ENCODE measurements at places on chromosomes 2 and 18.

GRCh38 chr2:30626397-30626796 is 179.4 kb downstream of the LCLAT1 start:
- no peak for DNase-seq

- no peak for DNase-seq
Measured at GRCh38 chr18:75809151-75809925, 381.8 kb upstream of the SMIM21 start.

- DNase-seq: no peak
Measured at GRCh38 chr2:20666304-20667150, at the start of gene GDF7. TSS of gene GDF7 (plus strand) at chr2:20667144. CDS start at chr2:20667240, 96 bp downstream.

- DNase-seq: no peak
Measured at GRCh38 chr2:158197940-158198339, 96.3 kb downstream of the UPP2 start.

DNA sequence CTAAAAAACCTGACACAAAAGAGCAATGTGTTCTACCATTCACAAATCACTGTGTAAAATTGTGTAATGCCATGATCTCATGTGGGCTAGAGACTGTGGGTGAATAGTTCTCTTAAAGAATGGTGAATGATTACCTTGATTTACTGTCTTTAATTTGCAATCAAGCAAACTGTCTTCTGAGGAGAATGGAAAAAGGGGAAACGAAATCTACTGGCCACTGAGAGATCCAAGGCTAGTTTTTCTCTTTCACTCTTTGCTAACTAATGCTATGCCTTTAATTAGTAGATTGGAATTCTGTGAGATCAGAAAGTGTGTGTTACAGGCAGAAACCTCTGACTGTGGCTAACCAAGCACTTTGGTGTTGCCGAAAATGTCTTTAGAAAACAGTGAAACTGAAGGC is 422.7 kb downstream of the TGIF1 start:
- DNase-seq: no peak

DNA sequence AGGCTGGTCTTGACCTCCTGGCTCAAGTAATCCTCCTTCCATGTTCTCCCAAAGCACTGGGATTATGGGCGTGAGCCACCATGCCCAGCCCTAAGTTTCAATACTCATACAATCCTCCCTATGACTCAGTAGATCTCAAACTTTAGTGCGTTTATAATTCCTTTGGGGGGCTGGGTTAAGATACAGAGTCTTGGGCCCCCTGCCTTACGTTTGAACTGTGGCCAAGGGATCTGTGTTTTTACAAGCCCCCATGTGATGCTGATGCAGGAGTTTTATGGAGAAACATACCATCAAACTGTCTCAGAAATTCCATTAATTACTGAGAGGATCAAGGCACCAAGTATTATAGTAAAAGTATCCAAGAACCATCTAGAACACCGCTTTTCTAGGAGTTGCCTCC is 38.2 kb upstream of the FAM136A start:
- DNase-seq: no peak

GRCh38 chr2:156657809-156658208 is 221.6 kb downstream of the GPD2 start:
- no peak for DNase-seq

DNA sequence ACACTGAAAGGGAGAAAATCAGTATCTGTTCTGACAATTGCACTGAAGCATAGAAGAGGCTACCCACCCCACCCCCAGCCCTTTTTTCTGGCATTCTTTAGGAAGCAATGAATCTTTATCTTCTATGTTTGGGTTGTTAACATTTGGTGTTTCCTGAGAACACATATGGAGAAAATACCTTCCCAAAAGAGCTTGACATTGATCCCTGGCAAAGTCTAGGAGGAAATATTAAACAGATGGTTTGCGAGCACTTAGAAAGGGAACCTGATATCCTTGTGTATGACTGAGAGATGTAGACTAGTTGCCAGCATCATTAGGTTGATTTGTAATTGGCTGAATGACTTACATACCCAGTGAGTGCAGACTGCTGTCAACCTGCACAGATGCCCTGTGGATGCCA is 42.9 kb downstream of the DOK1 start:
- DNase-seq: no peak

GRCh38 chr2:134078354-134078753 is 175.5 kb upstream of the MGAT5 start:
- DNase-seq: no peak

DNA sequence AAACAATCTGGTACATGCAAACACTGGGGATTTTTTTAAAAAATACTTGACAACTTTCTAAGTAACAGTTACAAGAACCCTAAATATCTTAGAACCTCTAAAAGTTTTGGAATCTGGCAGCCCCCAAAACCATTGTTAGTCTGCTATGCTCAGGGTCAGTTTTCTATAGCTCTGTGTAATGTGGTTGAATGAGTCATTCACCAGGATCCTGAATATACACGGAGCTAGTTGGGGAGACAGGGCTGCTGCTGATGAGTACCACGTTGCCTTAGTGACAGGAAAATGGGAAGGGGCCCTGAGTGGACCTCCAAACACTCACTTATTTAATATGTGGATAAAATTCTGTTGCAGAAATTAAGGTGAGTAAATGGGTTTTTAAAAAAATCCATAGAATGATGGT is 36.9 kb upstream of the TANC1 start:
- DNase-seq: no peak

GRCh38 chr2:235940330-235940729 is 227.9 kb downstream of the GBX2 start:
- DNase-seq: peak; percentile 53

- DNase-seq: no peak
Measured at GRCh38 chr2:127735044-127735443, 33.7 kb downstream of the SFT2D3 start.

DNA sequence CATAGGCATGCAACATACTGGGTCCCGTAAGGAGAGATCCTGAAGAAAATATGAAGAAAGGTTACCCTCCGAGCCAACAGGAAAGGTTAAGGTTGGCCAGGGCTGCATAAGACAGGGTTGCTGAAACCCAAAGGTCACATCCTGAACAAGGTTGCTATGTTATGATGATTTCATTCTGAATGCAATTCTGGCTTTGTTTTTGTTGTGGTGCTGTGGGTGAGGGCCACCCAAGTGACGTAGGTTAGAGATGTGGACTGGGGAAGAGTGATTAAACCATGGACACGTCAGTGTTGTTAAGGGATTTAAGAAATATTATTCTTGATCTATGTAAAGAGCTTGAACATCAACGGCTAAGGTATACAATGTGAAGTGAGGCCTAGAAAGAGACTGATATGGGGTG is 60.0 kb downstream of the ZEB2 start:
- DNase-seq: no peak

DNA sequence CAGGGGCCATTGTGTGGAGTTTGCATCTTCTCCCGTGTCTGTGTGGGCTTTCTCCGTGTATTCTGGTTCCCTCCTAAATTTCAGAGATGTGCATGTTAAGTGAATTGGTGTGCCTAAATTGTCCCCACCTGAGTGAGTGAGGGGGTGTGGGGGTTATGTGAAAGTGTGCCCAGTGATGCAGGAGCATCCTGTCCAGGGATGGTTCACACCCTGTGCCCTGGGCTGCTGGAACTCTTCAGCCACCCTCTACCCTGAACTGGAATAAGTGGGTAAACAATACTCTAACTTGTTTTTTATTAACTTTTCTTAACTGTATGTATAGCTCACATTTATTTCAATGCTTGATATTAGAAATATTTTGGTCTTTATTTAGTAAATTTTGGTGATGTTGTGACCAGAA is 56.0 kb downstream of the UBE2E3 start:
- no peak for DNase-seq

DNA sequence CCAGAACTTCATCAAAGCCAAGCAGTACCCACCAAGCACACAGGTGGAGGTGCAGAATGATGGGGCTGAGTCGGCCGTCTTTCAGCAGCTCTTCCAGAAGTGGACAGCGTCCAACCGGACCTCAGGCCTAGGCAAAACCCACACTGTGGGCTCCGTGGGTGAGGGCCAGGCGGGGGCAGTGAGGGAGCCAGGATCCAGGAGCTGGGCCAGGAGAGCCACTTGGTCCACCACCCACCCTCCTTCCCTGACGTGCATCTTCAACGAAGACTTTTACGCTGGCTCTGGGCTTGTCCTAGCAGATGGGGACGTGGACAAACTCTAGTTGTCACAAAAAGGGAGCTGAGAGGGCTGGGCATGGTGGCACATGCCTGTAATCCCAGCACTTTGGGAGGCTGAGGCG is 11.8 kb downstream of the VIL1 start:
- no peak for DNase-seq

DNA sequence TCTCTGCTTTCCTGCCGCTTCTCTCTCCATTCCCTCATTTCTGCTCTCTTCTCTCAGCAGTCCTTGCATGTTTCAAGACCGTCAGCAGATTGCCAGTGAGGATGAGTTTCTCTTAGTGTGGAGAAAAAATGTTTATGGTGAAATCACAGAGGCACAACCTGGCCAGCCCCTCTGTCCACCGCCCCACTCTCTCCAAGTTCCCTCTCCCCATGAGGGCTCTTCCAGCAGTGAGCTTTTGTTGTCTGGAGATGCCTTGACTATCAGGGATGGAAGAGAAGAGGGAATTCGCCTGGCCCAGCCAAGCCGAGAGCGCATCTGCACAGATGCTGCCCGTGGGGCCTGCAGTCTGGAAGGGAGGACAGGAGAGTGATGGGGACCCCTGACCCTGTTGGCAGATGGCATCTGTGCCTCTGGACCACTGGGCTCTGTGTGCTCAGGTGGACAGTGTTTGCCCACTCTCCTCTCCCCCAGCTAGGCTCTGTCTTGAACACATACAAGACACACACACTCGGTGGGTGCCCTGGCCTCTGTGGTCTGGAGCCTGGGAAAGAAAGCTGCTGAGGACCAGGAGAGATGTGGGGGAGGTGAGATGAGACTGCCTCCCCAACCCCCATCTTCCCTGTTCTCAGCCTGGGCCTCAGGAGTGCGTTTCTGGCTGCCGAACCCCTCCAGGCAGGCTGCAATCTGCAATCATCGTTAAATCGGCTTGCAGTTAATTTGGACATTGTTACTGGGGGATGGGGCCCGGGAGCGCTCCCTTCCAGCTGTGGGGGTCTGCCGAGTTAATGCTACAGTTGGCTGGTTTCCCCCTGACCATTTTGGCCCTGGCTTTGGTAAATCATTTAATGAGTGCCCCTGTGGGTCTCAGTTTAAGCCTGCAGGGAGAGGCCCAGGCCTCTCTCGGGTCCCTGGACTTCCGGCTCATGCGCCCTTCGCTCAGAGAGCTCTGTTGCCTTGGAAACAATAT is 4.5 kb downstream of the ITM2C start:
- no peak for DNase-seq

DNA sequence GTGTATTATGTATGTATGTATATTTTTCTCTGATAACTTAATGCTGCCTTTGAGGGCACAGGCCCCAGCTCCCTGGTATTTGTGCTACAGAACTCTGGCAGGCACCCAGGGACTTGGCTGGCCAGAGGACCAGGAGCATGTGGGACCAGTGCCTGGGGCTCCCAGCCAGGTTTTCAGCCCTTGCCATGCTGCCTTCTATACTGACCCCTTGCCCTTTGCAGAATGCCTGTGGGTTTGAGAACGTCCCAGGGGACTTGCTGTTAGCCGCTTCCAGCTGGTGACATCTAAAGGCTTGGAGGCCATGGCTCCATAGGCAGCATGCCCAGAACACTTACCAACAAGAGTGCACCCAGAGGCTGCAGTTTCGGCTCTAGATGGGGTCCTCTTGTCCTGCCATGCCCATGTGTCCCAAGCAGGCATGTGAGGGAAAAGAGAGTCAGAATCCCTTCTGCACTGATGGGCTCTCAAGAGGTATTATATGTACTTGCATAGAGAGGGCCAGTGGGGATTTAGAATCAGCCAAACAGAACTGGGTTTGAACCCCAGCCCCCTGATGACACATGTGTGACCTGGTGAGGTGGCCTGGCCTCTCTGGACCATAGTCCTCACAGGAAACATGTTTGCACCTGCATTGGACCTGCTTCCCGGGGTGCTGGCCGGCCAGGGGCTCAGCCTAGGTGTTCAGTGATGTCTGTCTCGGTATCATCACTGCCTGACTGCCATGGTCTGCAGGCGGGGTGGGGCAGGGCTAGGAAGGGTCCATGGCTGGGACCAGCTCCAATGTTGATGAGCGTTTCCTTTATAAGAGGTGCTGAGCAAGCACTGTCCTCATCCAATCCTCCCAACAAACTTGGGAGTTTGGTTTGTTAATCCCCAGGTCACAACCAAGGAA is 119.2 kb upstream of the FHL2 start:
- DNase-seq: peak; percentile 78

- no peak for DNase-seq
Measured at GRCh38 chr2:158718196-158718585, 76.9 kb upstream of the DAPL1 start.

DNA sequence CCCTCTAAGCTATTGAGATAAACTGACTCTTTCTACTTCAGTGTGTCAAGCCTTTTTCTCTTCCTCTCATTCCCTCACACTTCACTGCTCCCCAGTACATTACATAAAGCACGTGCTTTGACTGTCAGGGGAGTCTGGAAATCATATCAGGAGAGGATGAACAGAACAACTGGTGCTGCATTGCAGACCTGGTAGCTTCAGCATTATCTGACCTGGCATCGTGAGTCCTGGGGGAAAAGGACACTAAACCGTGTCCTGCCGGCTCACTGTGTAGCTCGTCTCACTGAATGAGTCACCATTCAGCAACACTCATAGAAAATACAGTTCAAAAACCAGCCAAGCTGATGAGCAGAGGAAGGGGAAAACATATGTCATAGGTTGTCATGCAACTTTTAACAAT is 108.5 kb upstream of the UNC80 start:
- no peak for DNase-seq

- peak; percentile 41 for DNase-seq
Measured at GRCh38 chr2:85308896-85309555, 18.8 kb downstream of the TGOLN2 start.

GRCh38 chr2:30877833-30878232 is 70.6 kb upstream of the CAPN13 start:
- DNase-seq: no peak

DNA sequence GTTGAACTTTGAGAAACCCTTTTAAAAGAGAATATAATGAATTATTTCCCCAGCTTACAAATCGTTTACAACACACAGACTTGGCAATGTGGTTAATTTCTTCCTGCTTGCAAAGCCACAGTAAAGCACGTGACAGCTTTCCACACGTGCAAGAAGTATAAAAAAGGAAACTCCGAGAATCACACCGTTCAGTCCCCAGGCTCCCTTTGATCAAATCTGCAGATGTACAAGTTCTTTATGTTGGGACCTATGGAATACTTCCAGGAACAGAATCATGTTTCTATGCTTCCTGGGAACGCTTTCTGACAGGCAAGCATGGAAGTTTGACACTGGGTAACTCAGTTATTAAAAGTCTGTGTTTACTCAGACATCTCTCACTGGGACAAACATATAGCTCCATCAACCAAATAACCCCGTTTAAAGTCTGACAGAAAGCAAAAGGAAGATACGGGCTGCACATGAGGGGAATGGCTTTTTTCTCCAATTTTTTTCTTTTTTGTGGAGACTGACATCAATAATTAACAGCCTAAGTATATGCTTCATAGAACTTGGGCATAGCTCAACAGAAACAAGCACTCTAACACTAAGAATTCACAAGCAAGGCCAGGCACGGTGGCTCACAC is 134.8 kb downstream of the EIPR1 start:
- no peak for DNase-seq

- no peak for DNase-seq
Measured at GRCh38 chr2:101723371-101724124, 26.0 kb downstream of the MAP4K4 start.

Measured in mucosa of gallbladder (tissue), 1 donor.